ENCODE measurements at places on chromosomes 1 and 21.

DNA sequence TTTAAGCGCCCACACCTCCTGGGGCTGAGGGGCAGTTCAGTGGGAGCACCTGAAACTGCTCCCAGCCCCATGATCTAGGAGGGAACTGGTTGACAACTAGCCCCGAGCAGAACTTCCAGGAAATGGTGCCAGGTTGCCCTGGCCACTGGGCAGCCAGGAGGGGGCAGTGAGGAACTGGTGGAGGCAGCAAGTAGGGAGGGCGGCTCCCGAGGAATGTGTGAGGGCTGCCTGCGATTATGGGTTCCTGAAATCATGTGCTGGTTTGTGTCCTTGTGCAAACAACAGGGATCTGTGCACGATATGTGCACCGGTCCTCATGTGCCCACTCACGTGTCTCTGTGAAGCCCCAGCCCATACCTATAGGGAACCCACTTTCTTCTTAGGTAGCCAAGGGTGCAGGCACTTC, 9.9 kb downstream of the GPR3 start:
- no peak for DNase-seq

- no peak for DNase-seq
Observed at GRCh38 chr1:218625393-218625792, 280.3 kb downstream of the TGFB2 start.

GRCh38 chr21:36605426-36605825, 93.5 kb upstream of the SIM2 start:
- no peak for DNase-seq

DNA sequence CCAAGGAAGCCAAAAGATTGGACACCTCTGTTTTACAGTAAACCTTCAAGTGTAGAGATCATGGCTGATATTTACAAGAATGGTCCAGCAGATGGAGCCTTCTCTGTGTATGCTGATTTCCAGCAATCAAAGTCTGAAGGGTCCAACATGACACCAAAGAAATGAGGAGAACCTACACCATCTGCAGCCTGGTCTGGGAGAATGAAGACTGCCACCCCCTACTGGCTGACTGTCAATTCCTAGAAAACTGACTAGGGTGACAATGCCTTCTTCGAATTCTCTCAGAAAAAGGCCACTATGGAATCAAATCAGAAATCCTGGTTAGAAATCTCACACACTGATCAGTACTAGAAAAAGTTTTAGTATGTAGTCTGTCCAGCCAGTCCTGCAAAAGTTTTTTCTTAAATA, 83.3 kb downstream of the CDC42BPA start:
- peak; percentile 42 for DNase-seq

DNA sequence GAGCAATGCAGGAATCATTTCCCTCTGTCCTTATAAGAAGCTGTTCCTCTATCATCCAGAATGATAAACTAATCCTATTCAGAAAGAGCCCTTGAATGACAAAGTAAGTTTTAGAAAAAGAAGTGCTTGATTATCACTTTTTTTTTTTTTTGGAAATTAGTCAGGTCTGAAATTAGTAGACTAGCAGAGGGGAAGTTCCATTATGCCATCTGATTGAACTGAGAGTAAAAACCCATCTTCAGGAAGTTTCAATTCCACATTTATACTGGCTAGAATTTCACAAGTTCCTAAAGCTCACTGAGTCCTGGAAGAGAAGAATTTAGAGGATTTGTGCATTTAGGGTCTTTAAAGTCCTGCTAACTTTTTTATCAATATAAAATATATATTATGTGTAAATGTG, 128.8 kb upstream of the COA6 start:
- no peak for DNase-seq

- DNase-seq: peak; percentile 12
Observed at GRCh38 chr1:217907504-217907903, 276.4 kb downstream of the SPATA17 start.

DNA sequence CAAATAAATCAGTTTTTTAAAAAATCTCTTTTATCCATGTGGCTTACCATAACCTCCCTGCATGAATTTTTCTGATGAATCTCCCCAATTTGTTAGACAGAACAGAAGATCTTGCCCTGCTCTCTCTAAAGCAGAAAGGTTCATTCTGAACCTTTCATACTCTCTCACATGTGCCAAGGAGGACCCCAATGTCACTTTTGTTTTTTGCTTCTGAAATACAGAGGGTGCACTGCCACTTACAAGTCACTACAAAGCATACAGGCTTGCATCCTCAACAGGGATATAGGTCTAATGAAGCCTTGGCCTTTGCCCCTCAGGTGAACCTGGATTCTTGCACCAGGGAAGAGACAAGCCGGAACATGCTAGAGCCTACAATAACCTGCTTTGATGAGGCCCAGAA, 4.8 kb downstream of the RGS4 start:
- DNase-seq: no peak

- no peak for DNase-seq
Observed at GRCh38 chr1:160108888-160109662, 6.5 kb upstream of the ATP1A2 start.

DNA sequence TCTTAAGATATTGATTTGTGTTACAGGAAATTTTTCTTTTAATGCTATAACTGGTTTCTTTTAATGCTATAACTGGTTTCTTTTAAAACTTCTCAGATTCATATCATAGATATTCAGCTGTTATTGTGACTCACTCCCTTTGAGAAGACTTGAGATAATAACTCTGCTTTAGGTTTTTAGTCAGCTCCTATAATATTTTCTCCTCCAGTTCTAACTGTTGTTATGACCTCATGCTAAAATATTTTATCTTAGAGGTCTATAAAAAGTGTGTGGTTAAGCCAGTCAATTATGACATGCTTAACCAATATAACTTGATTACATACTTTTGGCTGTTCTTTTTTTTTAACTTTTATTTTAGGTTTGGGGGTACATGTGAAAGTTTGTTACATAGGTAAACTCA, 280.2 kb downstream of the PTGER3 start:
- no peak for DNase-seq

- no peak for DNase-seq
Observed at GRCh38 chr1:45848714-45849113, 45.3 kb downstream of the MAST2 start.

DNA sequence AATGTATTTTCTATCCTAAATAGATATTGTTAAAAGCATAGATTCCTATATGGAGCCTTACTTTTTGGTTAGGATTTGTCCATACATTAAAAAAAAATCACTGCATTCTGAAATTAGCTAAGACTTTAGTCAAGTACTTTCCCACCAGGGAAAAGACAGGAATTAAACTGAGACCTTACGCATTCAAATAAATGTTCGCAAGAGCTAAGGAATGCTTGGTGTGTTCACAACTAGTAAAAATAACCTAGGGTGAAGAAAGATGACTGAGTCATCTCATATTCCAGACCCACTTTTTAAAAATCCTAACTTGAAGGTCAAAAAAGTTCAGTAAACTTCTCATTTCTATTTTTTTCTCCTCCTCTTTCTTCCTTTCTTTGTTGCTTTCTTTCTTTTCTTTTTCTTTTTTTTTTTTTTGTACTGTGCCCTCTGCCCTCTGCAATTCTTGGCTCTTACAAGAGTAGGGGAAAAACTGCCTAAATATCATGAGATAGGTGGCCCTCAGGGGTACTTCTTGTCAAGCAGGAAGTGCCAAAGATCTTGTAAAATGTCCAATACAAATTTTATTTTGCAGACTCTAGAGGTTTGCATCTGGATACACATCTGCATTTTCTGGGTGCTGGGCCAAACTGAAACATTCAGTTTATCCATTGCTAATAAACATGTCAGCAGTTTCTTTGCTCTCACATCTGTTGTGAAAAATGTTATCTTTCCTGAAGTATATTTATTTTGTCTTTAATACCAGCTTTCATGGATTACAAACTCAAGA, 121.4 kb upstream of the GORAB start:
- peak; percentile 72 for DNase-seq

GRCh38 chr1:159924791-159925718, at the start of gene TAGLN2:
TAGLN2 (minus strand) TSS chr1:159925507; CDS start chr1:159920509, 4,998 bp downstream.
- peak; percentile 77 for DNase-seq

DNA sequence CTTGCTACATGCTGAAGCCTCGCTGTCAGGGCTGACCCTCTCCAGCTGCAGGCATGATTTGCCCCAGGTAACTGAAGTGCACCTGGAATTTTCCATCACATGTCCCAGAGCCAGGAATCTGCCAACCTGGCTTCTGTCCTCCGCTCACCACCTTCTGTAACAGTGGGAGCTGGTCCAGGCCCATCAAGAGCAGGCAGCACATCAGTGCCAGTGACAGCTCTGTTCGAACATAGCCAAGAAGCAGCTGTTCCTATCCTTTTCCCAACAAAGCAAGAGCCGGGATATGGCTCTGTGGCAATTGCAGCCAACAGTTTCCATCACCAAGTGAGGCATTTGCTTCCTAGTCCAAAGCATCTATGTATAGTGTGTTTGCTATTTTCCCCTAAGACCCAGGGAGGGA, 42.2 kb upstream of the KANK4 start:
- DNase-seq: no peak

DNA sequence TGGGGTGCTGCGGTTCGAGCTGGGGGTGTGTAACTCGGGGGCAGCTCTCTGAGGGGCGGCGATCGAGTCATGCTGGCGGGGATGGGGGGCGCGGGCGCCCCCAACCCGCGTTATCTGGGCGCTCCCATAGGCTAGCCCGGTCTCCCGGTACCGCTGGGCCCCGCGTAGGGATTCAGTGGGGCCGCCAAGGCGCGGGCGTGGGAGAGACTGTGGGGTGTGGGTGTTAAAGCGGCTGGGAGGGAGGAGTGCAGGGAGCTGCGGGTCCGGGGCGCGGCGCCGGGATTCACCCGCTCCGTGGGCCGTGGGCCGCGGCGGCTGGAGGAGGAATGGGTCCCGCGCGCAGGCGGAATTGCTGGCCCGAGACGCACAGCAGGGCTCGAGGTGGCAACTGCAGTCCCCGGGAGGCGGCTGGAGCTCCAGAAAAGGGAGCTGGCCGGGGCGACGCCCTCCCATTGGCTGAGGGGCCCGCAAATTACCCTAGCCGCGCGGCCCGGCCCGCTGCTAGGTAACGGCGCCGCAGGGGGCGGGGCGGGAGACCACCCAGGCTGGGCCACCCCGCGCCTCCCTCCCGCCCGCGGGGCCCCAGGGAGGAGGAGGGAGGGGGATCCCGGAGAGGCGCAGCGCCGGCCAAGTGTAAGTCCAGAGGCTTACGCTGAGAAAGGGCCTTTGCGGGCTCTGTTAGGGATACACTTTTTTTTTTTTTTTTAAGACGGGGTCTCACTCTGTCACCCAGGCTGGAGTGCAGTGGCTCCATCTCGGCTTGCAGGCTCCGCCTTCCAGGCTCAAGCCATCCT, at the start of gene PTCH2:
PTCH2 (minus strand) TSS at position 392 of the 794 bp plus-strand sequence; CDS start at position 71, 321 bp downstream.
- DNase-seq: no peak

DNA sequence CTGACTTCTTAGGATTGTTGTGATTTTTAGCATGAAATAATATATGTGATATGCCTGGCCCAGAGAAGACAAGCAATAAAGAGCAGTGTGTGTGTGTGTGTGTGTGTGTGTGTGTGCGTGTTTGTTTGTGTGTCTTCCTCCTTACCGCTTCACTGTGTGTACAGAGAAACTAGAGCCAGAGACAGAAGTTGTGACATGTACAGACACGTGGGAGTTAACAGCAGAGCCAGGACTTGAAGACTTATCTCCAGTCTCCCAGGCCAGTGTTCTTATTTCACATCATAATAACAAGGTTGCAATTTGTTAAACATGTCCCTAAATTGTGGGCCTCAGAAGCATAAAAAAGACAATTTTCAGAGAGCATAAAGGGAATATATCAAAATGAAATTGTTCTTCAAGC, 192.0 kb upstream of the JUN start:
- no peak for DNase-seq

DNA sequence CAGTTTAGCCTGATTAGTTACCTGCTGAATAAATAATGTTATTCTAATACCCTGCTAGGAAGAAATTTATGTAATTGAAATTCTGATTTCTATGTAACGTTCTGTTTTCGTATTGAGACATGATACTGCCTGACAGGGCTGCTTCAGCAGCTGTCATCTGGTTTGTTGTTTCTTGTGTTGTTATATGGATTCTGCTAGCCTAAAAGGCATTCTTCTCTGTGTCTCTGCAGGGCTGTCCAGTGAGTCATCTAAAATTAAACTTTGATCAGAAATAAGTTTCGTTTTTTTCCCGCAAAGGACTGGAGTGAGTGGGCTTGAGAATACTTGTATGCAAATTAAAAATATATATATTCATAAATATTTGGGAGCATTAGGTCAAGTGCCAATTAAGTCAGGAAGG, 93.0 kb downstream of the DYRK1A start:
- peak; percentile 11 for DNase-seq

- no peak for DNase-seq
Observed at GRCh38 chr1:169999331-169999741, 75.2 kb downstream of the KIFAP3 start.

DNA sequence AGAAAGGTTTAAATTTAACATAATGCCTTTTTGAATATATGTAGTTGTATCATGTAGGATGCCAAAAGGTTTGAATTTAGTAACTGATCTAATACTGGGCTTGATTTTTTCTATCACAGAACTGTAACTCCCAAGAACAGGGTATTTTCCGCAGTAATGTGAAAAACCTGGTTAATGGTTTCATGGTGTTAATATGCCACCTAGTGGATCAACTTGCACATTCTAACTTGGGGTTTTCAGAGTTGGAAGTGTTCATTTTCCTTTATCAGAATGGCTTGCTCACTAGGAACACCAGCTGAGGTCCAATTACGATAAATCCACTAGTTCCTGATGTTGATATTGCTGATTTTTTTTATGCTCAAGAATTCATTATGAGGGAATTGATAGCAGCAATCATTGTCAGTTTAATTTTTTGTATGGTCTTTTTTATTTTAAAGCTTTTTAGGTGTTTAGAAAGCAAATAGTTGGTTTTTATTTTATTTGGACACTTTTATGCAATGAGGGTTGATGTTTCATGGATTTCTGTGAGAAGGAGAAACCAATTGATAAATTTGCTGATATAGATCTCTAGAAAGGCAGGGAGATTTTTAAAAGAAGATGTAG, 157.2 kb downstream of the PLA2G4A start:
- no peak for DNase-seq

DNA sequence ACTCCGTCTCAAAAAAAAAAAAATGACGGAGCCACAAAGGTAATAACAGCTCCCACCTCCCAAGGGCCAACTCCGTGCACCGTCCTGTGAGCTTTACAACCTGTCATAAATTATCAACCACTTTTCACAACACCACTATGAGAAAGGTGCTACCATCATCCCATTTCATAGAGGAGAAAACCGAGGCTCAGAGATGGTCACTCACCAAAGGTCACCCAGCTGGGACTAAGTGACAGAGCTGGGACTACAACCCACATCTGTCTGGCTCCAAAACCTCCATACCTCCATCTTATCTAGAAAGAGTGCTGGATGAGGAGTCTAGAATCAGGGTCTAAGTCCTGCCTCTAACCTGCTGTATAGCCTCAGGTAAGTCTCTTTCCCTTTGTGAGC, 43.6 kb upstream of the ECE1 start:
- no peak for DNase-seq

GRCh38 chr1:205211169-205211838, at the start of gene DSTYK:
DSTYK (minus strand) TSS chr1:205211702; CDS start chr1:205211535, 167 bp downstream.
- peak; percentile 84 for DNase-seq

- no peak for DNase-seq
Observed at GRCh38 chr1:244047621-244048255, 3.3 kb upstream of the ZBTB18 start.

- no peak for DNase-seq
Observed at GRCh38 chr1:153387785-153388184, 3.1 kb downstream of the S100A8 start.

- no peak for DNase-seq
Observed at GRCh38 chr1:46719689-46720088, 775 bp upstream of the EFCAB14 start.

All from HS-27A (cell line).